ENCODE measurements at places on chromosomes 6 and 20. TPM values are rescaled to one million over a fixed set of nuclear protein-coding genes. Genes with fewer than 3 reads are reported as not detected.
A peak's percentile ranks its signal among the peaks of the same experiment; 100 is the strongest.

The MYCT1 gene
- total RNA-seq: 0.55 TPM

DNA sequence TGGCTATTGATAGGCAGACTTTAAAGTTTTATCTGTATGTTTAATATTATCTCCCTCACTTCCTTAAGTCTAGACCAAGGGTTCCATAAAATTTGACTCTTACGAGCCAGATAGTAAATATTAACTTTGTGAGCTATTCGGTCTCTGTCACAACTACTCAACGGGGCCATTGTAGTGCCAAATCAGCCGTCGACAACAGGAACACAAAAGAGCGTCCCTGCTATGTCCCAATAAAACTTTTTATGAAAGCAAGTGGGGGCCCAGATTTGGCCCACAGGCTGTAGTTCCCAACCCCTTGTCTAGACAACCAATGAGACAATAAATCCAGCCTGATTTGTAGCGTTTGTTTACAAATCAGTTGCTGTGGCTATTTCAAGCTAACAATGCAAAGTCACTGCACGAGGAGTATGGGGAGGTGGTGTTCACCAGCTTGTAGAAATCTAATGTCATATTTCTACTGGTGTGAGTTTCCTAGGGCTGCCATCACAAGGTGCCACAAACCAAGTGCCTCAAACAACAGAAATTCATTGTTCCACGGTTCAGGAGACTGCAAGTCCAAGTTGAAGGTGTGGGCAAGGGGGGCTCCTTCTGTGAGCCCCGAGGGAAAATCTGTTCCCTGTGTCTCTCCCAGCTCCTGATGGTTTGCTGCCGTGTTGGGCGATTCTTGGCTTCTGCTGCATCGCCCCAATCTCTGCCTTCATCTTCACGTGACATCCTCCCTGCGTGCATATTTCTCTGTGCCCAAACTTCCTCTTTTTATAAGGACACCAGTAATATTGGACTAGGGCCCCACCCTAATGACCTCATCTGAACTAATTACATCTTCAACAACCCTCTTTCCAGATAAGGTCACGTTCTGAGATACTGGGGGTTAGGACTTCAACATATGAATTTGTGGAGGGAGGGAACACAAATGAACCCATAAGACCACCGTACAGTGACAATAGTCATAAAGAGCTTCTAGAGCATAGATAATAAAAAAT lies 356.0 kb upstream of the JARID2 start:
- DNase-seq: peak; percentile 80
- no peaks in the 10 kb centered on the region for H3K27me3 ChIP-seq
- peak overlapping the region; percentile 3 for H3K4me3 ChIP-seq
- no peaks in the 10 kb centered on the region for H3K36me3 ChIP-seq
- H3K4me1 ChIP-seq: peaks cover 14% of the 10 kb centered on the region

DNA sequence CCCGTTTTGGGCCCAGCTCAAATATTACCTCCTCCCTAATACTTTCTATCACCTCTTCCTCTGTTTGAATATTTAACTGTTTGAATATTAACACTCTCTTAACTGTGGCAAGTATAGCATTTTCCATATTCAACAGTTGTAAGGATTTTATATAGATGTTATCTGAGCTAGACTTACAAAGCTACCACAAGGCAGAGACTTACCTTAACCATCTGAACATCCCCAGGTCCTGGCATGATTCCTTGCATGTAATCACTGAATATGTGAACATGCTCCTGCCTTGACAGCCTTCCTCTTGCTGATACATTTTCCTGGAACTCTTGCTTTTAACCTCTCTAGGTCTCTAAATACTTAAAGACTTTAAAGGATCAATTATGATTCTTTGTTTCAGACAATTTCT lies 182.4 kb downstream of the MCHR2 start:
- no peaks in the 10 kb centered on the region for H3K4me1 ChIP-seq
- no peaks in the 10 kb centered on the region for H3K36me3 ChIP-seq
- H3K27ac ChIP-seq: no peak overlapping the region
- no peak for DNase-seq

GRCh38 chr20:15564981-15565380 lies 1008.3 kb downstream of the KIF16B start:
- no peak overlapping the region for H3K4me3 ChIP-seq
- no peaks in the 10 kb centered on the region for H3K27me3 ChIP-seq
- H3K4me1 ChIP-seq: no peaks in the 10 kb centered on the region
- no peaks in the 10 kb centered on the region for H3K36me3 ChIP-seq

DNA sequence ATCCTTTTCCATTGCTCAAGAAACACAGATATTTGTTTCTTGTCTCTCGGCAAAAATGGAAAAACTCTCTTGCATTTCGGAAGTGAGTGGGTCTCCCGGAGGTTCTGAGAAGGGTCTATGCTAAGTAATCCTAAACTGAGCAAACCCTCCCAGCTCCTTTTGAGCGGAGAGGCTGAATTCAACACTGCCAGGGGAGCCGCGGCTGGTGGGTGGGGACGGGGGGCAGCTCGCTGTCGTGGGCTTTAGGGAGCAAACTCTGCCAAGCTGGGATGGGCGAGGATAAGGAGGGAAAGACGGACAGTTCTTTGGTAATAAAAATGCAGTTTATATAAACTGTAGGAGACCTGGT lies 211.4 kb downstream of the FOXC1 start:
- no peaks in the 10 kb centered on the region for H3K36me3 ChIP-seq
- H3K4me1 ChIP-seq: 0 out of 2 replicates have a peak, but pooled peaks cover 2% of the 10 kb centered on the region
- no peaks in the 10 kb centered on the region for H3K27me3 ChIP-seq
- no peak overlapping the region for H3K27ac ChIP-seq
- DNase-seq: no peak
